ENCODE measurements at places on chromosomes 1 and 21.

GRCh38 chr21:27300770-27301169 is 333.9 kb upstream of the ADAMTS5 start:
- no peak for DNase-seq

GRCh38 chr1:6099787-6100765 is 54.4 kb downstream of the KCNAB2 start:
- DNase-seq: no peak

DNA sequence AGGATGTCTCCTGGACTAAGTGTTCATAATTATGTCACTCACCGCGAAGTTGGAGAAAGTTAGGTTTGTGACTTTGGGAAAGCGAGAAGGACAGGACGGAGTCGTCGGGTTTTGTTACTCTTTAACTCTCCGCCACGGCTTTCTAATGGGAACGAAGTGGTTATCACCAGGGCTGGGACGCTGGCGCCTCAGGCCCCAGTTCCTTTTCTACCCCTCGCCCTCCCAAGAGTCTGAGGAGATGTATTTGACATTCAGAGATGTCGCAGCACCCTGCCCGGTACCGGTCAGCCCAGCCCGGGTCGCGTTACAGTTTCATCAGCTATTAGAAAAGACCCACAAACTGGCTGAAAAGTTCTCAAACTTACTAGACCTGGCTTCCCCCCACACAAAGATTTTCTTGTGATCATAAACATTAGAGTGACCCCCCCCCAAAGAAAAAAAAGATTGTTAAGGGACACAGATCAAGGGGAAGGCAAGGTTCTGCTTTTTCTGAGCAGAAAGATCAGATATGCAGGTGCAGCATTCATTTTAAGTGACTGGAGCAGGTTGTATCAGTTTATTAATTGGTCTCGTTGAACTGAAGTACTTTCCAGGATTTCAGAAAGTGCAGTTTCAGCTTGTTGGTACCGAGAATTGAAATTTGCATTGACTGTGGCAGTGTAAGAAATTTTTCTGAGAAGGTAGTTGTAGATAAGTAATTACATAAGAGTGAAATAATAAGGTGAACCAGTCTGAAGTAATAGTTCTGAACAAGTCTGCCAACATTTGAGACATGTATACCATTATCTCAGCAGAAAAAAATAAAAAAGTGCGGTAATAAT is 859 bp upstream of the ZBTB18 start:
- no peak for DNase-seq

DNA sequence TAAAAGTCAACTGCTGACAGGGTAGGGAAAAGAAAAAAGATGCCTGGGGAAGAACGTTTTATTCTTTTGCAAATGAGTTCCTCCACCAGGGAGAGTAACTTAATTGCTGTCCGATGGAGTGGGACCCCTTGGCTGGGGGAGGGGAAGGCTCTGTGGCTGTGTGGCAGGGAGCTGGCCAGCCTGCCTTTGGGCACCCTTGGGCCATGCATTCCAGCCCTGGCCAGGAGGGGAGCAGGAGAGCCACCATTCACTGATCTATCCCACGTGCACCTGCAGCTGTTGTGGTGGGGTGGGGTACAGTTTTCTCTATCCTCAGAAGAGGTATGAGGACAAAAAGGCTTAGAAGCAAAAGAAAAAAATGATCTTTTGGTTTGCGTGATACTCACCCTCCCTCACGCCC is 116.9 kb downstream of the KCNK1 start:
- no peak for DNase-seq

GRCh38 chr1:77829851-77830250 is 50.4 kb downstream of the MIGA1 start:
- no peak for DNase-seq

DNA sequence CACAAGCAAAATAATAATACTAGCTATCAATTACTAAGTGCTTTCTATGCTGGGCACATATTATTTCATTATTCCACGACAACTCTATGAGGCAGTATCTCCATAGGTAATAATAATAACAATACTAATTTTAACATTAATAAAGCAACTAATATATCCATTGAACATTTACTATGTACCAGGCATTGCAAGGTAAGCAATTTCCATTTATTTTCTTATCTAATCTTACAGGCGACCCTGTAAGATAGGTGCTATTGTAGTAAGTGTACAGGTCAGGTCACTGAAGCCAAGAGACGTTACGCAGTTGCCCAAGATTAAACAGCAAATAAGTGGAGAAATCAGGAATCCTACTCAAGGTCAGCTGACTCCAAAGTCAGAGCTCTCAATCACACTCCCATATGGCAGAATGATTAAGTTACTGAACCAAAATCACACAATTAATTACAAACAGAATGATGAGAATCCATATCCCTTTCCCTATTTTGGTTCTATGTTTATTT is 198.4 kb downstream of the SLC45A1 start:
- no peak for DNase-seq

- no peak for DNase-seq
These were observed 312.1 kb downstream of the BACH1 start for GRCh38 chr21:29610779-29611360.

DNA sequence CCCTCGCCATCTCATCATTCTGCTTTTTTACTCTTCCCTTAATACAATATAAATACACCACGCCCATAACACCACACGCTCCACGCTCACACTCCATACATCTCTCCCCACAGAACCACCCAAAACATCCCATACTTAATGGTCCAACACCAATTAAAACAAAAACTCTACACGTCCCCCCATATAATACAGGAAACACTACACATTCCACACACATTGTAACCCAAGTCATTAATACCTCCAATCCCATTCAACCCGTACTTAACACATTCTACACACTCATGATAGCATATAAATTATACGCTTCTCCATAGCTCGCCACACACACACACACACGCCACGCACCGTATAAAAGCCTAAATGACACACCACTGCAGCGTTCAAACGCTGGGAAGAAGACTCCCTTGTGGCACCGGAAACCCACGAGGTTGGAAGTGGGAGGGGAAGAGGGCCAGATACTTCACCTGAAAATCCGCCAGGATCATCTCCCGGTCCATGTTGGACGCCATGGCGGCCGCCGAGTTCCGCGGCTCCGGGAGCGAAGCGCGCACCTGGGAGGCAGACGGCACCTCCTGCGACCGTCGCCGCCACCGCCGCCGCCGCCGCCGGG is 659 bp downstream of the FAF1 start:
- no peak for DNase-seq

- no peak for DNase-seq
These were observed 10.3 kb downstream of the ERRFI1 start for GRCh38 chr1:8015809-8016165.

DNA sequence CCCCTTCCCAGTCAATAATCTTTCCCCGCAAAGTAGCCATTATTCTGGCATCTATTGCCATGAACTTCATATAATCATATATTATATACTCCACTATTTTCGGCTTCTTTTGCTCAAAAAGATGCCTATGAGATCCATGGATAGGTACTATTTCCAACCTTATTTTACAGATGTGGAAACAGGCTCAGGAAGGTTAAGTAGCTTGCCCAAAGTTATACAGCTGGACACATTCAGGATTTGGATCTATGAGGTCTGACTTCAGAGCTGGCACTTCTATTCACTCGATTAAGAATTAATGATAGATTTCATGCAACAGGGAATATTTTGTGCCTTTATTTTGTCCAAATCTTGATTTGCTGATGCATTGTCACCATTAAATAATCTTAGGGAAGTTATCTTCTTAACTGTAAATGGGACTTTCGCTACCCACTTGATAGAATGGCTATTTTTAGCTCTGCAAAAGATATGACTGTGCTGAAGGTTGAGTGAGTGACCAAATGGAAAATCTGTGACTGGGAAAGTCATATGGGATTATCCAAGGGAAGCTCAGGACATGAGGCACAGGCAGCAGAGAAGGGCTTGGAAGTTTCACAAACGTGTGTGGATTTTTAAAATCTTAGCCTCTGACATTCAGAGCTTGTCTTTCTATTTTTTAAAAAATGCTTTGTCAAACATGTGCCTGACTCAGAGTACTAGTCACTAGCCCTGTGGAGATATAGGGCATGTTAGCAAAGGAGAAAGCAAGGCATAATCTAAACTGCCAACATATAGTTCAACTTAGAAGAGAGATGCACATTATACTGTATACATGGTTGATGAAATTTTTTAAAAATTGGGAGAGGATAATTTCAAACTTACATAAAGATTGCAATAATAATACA is 36.5 kb downstream of the GIPC2 start:
- DNase-seq: no peak

GRCh38 chr1:85484264-85484663 is 19.3 kb upstream of the DDAH1 start:
- DNase-seq: no peak

GRCh38 chr1:181135437-181135731 is 46.9 kb downstream of the IER5 start:
- no peak for DNase-seq

GRCh38 chr1:28582248-28582615 is 9.8 kb upstream of the RAB42 start:
- DNase-seq: no peak

- DNase-seq: no peak
These were observed 790 bp upstream of the TSNAX start for GRCh38 chr1:231527586-231528171.

- no peak for DNase-seq
These were observed 586.5 kb downstream of the PTBP2 start for GRCh38 chr1:97308131-97308530.

- DNase-seq: no peak
These were observed 87.1 kb upstream of the ZNF281 start for GRCh38 chr1:200496937-200497336.

- no peak for DNase-seq
These were observed 45.3 kb upstream of the RGS1 start for GRCh38 chr1:192530254-192530653.

DNA sequence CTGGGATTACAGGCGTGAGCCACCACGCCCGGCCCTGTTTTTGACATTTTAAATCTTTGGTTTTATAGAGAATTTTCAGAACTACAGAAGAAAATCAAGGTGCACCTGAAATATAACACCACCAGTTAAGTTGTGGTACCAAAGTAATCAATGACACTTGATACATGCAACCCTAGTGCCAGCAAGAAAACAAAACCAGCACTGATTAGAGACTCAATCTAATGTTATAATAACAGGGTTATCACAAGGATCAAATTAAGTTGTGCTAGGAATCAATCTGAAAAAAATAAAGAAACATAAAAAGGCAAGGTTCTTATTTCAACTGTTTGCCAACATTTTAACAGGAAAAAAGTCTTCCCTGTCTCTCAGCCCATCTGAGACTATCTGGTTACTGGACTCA is 23.8 kb downstream of the TGFBR3 start:
- no peak for DNase-seq

DNA sequence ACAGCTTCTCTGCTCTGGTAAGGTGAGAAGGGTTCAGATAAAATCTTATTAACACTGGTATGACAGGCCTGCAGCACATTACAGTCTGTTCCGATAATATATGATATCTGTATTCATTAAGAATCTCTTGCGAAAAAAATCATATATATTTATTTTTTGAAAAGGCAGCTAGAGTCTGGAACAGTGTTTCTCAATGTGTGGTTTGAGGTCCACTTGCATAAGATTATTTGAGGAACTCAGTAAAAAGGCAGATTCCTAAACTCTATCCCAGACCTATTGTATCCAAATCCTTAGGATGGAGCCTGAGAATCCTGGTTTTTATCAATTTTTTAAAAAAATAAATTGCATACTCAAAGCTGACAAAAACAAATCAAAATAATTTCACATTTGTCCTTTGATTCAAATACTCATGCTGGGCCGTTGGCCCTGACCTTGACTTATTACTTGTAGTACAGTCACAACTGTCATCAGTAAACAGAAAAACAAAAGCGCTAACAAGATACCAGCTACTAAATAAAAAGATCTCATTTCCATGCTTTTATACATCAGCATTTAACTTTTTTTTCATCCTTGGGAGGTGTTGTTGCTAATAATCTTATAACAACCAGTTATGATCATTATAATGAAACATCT is 60.6 kb downstream of the RGS2 start:
- no peak for DNase-seq

DNA sequence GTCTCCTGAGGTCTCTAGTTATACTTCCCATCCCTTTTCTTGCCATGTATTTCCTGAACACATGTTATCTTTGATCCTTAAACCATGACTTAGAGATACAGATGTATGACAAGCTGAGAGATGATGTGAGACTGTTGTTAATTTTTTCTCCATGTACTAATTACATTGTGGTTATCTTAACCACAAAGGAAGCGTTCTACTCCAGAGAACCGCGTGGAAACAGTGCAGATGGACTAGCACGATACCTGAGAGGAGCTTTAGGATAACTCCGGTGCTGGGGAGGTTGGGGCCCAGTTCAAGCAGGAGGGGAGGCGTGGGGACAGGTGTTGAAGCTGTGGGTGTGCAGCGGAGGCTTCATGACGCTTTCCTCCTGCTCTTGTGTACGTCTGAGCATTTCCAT is 17.5 kb downstream of the PDE9A start:
- DNase-seq: no peak

DNA sequence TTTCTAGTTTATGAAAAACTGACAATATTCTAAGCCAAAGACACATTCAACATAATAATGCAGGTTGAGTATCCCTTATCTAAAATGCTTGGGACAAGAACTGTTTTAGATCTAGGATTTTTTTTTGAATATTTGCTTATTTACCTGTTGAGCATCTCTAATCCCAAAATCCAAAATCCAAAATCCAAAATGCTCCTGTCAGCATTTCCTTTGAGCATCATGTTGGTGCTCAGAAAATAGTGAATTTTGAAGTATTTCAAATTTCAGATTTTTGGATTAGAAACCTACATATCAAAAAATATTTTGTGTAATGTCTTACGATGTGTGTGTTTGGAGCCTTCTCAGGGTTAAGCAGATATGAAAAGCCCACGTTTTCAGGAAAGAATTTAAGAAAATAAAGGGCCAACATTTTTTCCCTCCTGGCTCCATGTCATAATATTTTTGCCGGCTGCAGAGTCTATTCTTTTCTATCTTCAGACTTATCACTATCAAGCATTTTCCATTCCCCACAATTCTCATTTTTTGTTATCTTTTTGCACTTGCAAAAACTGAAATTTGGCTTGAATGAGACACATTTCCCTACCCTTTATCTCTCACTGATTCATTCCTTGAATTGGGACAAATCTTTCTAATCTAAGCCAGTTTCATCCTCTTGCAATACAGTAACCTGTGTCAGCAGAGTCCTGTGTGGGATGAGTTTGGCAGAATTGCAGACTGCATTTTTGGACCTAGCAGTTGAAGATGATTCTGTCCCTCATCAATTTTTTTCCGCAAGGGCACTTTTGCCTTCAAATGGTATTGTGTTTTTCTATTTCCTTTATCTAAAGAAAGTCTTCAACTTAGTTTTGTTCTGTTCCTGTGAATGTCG is 233.9 kb downstream of the DISC1 start:
- no peak for DNase-seq

GRCh38 chr1:1150100-1150499 is 23.6 kb upstream of the TTLL10 start:
- no peak for DNase-seq

- no peak for DNase-seq
These were observed 51.5 kb downstream of the SCCPDH start for GRCh38 chr1:246775531-246776385.

GRCh38 chr1:5455056-5455455 is 537.2 kb downstream of the NPHP4 start:
- DNase-seq: no peak

DNA sequence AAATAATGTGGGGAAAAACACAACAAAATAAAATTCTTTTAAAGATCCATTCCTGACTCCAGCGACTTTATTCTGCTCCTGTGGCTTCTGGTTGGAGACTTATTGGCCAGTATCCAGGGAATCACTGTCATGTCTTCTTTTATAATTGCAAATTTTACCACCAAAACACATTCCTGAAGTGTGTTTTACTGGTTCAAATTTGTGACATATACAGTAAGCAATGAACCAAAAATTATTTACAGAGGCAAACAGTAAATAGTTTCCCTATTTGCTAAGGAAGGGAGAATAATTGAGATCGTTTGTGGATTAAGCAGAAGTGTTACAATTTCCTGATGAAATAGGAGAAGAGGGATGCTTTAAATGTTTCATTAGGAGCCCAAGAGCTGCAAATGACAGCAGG is 118.7 kb downstream of the ZNF281 start:
- DNase-seq: no peak
